Stimulated activated CD4-positive, alpha-beta T cell treated with anti-CD3 and anti-CD28 coated beads, Interleukin-15, amount 100 ng/mL, for 1 hour (primary cell): ENCODE measurements at places on chromosomes 16 and 17.
A peak's percentile ranks its signal among the peaks of the same experiment; 100 is the strongest.

GRCh38 chr17:56021681-56022190 is 131.5 kb upstream of the ANKFN1 start:
- DNase-seq: no peak

DNA sequence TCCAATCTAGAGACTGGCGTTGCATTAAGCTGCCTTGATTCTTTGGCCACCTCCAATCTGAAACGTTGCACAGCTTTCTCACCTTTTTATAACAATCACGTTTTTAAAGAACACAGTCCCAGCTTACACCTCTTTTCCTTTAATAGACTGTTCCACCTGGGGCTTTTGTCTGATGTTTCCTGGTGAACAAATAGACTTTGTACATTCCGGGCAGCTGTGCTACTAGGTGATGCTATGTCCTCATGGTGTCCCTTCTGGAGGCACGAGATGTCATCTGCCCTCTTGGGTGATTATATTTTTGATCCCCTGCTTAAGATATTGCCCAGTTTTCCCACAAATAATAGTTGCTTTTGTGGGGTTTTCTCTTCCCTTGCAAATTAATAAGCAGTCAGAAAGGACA is 225.5 kb downstream of the SOX9 start:
- DNase-seq: no peak

- DNase-seq: no peak
Measured at GRCh38 chr17:20966870-20967269, 75.9 kb downstream of the USP22 start.

- DNase-seq: no peak
Measured at GRCh38 chr16:50662306-50662940, 18.7 kb downstream of the SNX20 start.

GRCh38 chr16:67967958-67968399 is 458 bp downstream of the SLC12A4 start:
- peak; percentile 12 for DNase-seq
